ENCODE measurements at places on chromosomes 5 and 9. TPM values are rescaled to one million over a fixed set of nuclear protein-coding genes. Genes with fewer than 3 reads are reported as not detected.

DNA sequence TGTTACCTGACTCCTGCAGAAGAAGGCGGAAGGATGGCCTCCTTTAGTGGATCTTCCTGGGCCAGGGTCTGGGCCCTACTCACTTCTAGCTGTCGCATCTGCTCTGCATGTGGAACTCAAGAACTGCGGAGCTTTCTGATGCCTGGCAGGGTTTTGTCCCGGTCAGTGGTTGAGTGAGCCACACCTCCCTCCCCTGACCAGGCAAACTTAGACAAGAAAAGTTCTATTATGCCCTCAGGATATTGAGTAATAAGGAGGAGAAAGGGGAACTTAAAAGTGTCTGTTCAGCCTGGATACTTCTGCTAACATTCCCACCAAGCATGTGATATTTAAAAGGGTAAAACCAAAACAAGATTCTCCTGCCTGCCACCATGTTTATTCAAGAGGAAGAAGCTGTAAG, at the start of gene FYB1:
Gene FYB1, minus strand, starts transcription at position 127 of the 400 bp plus-strand sequence. CDS start 16,603 bp downstream, outside the sequence.
- H3K27ac ChIP-seq: no peak within 1 kb of the TSS
- no peaks in the 10 kb centered on the region for H3K4me1 ChIP-seq
- DNase-seq: no peak
- H3K36me3 ChIP-seq: no peaks in the 10 kb centered on the region

Gene RGP1
- 3.6 TPM for polyA plus RNA-seq

Gene MYMK
- not detected for polyA plus RNA-seq

- no peak overlapping the region for H3K27ac ChIP-seq
- peaks cover 6% of the 10 kb centered on the region for H3K4me1 ChIP-seq
- no peaks in the 10 kb centered on the region for H3K36me3 ChIP-seq
- no peaks in the 10 kb centered on the region for H3K27me3 ChIP-seq
- DNase-seq: no peak
Observed at GRCh38 chr9:127196826-127197145, 67.8 kb upstream of the GARNL3 start.

GRCh38 chr9:14542071-14542470, 151.2 kb downstream of the ZDHHC21 start:
- no peaks in the 10 kb centered on the region for H3K36me3 ChIP-seq
- no peaks in the 10 kb centered on the region for H3K4me1 ChIP-seq
- DNase-seq: no peak
- H3K27ac ChIP-seq: no peak overlapping the region
- no peaks in the 10 kb centered on the region for H3K27me3 ChIP-seq

DNA sequence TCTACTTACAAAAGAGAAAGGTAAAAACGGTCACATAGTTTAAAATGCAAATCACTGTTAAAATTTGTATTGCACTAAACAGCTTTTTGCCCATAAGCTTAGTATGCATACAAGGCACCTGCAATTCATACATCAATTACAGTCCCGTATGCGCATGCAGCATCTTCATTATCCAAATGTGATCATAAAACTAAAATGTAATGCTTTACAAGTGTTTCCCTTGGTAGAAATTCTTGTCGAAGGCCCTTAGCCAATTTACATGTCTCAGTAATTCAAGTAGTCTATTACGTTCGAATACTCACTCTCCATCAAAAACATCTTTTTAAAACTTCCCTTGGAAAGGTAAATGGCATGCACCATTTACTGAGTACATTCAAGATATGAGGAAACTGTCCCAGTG, 32.6 kb downstream of the TRPM6 start:
- no peaks in the 10 kb centered on the region for H3K36me3 ChIP-seq
- H3K4me3 ChIP-seq: no peak overlapping the region
- no peak overlapping the region for H3K27ac ChIP-seq
- H3K4me1 ChIP-seq: no peaks in the 10 kb centered on the region
- H3K27me3 ChIP-seq: no peaks in the 10 kb centered on the region

Gene PFN3
- not detected for polyA plus RNA-seq

GRCh38 chr5:78109891-78110324, 184.6 kb downstream of the AP3B1 start:
- H3K27ac ChIP-seq: peak overlapping the region; percentile 77
- H3K4me1 ChIP-seq: peaks cover 31% of the 10 kb centered on the region
- DNase-seq: peak; percentile 35

DNA sequence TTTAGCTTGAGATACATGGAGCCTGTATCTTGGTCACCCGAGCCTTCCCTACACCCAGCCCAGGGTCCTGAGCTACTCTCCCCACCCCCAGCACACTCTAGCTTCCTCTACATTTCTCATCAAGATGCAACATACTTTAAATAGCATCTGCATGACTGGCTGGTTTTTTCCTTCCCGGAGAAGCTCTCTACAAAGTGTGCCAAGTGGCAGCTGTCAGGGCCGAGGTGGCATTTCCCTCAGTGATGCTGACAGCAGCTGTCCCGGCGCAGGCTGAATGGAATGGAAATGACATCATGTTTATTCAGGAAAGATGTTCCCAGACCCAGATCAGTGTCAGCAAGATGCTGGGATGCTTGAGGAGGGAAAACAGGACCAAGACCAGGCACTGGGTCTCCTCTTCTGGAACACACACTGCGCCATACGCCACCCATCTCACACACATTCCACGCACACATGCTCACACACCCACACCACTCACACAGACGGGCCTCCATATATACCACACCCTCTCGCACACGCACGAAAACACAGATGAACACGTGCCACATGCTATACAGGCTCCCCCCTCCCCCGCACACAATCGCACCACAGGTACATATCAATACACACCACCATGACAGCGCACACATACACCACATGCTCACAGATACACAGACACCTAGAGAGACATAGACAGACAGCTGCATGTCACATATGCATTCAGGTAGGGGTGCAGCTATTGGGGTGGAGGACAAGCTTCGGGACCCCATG, 67.8 kb downstream of the LHX2 start:
- no peaks in the 10 kb centered on the region for H3K4me1 ChIP-seq
- DNase-seq: no peak
- H3K36me3 ChIP-seq: no peaks in the 10 kb centered on the region
- no peak overlapping the region for H3K27ac ChIP-seq
- H3K27me3 ChIP-seq: no peaks in the 10 kb centered on the region
- H3K4me3 ChIP-seq: no peak overlapping the region

- no peaks in the 10 kb centered on the region for H3K27me3 ChIP-seq
- peaks cover 2% of the 10 kb centered on the region for H3K36me3 ChIP-seq
- no peaks in the 10 kb centered on the region for H3K4me1 ChIP-seq
- peak overlapping the region; percentile 89 for H3K27ac ChIP-seq
- H3K4me3 ChIP-seq: peak overlapping the region; percentile 94
Observed at GRCh38 chr5:60700416-60700757, 421 bp upstream of the DEPDC1B start.

DNA sequence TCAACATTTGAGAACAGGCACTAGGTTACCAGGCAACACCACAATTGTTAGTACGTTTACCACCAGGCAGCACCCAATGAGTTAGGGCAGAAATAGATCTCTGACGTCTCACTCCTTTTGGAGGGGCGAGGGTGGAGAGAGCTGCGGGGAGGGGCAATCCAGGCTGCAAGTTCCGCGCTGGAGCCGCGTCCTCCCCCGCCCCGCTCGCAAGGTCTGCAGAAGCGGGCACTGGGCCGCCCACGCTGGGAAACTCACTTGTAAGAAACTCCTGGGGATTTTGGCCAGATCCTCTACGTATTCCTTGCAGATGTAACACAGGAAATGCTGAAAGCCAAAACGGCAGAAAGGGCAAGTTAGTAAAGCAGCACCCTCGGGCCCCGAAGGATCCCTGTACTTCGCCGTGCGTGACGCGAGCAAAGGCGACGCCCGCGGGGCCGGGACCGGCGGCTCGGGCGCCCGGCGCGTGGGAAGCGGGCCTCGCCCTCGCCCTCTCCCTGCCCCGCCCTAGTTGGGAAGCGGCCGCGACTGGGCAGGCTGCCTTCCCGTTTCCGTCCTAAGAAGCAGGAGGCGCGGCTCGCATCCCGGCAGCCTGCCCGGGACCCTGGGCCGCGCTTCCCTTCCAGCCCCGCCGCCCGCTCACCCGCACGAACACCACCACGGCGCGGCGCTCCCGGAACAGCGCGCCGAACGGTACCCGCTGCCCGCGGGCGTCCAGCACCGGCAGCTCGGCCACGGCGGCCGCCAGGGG, 493 bp downstream of the PRXL2C start:
- H3K4me3 ChIP-seq: peak overlapping the region; percentile 62
- H3K27me3 ChIP-seq: no peaks in the 10 kb centered on the region
- no peak overlapping the region for H3K27ac ChIP-seq
- no peaks in the 10 kb centered on the region for H3K36me3 ChIP-seq
- DNase-seq: no peak
- no peaks in the 10 kb centered on the region for H3K4me1 ChIP-seq

Gene TMEM215
- polyA plus RNA-seq: not detected
